ENCODE measurements at places on chromosomes 5 and 9. TPM values are rescaled to one million over a fixed set of nuclear protein-coding genes. Genes with fewer than 3 reads are reported as not detected.

GRCh38 chr5:56259002-56259511, 25.9 kb upstream of the ANKRD55 start:
- DNase-seq, result no peak

DNA sequence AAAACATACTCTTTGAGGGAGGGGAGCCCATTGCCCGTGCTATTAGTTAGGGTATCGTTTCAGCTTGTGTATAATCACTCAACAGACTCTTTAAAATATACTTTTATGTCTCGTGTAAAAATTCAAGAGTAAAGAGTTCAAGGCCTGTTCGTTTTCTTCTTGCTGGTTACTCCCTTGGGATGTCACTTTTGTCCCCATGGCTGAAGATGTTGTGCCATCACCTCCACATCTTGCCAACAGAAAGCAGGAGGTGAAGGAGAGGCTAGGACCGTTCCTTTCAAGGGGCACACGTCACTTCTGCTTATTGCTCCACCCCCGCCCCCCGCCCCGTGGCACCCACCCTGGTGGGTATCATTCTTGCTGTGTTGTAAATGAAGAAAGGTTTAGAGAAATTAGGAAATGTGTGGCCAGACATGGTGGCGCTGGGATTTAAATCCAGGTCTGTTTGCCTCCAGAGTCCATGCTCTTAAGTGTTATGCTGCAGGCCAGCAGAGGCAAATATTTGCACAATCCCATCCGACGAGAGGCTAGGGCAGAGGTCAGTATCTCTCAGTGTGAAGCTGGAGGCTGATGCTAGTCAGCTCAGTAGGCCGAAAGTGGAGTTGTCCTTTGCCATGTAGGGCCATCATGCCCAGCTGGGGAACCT, 3.0 kb downstream of the MLANA start:
- no peak for DNase-seq

DNA sequence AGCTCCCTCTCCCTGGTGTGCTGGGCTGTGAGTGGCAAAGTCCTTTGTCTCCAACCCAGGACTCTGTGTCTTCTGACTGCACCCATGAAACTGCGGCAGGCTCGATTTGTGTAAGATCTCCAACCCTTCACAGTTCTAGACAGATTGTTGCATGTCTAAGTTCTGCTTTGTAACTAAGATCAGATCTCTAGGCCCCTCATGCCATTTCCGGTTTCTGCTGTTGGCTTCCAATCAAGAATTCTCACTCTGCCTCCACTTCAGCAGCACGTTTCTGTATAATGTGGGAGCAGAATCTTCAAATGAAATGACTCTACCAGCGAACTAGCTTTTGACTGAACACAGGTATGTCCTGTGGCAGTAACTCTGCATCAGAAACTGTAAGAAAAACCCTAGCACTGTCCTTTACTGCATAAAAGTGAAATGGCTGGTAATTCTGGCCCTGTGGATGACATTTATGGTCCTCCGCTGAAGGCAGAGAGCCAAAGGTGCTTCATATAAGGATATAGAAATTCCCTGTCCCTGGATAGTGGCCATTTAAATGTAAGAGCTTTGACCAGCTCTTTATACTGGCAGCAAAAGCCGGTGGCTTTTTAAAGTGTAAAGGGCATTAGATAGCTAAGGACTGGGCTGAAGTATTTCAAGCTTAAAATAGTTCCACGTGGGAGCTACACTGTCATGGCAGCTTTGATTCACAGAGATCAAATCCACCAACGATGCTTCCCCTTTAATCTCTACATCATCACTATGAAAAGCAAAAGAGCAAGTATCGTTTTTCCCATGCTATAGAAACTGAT, 319.0 kb upstream of the CDH6 start:
- DNase-seq, result peak; percentile 28

- no peak for DNase-seq
Measured at GRCh38 chr9:128505414-128505765, 871 bp downstream of the GLE1 start.

- no peak for DNase-seq
Measured at GRCh38 chr5:170053896-170054295, 51.8 kb upstream of the FOXI1 start.

GRCh38 chr9:37026113-37026930, 7.7 kb downstream of the PAX5 start:
- no peak for DNase-seq

GRCh38 chr5:144151026-144151425, 19.4 kb downstream of the YIPF5 start:
- DNase-seq, result no peak

DNA sequence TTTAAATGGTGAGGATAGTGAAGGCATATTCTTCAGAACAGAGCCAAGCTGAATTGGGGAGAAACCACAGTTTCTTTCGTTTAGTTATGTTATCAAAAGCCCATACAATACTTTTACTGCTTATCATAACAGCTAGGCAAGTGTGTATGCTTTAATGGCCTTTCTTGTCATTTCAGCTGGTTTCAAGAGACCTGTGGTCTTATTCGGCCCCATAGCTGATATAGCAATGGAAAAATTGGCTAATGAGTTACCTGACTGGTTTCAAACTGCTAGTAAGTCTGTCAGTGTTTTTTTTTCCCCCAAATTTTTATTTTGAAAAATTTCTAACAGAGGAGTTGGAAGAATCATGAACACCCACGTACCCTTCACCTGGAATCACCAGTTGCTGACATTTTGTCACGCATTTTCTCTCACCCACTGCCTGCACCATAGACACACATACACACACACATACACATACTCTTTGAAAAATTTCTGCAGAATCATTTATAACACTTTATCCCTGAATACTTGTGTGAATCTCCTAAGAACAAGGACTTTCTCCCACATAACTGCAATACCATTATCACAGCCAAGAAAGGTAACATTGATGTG, 63.7 kb downstream of the TJP2 start:
- no peak for DNase-seq

GRCh38 chr5:75536694-75537360, 25.1 kb downstream of the POLK start:
- DNase-seq, result no peak

GRCh38 chr5:180139731-180140055, 68.1 kb upstream of the RNF130 start:
- no peak for DNase-seq

DNA sequence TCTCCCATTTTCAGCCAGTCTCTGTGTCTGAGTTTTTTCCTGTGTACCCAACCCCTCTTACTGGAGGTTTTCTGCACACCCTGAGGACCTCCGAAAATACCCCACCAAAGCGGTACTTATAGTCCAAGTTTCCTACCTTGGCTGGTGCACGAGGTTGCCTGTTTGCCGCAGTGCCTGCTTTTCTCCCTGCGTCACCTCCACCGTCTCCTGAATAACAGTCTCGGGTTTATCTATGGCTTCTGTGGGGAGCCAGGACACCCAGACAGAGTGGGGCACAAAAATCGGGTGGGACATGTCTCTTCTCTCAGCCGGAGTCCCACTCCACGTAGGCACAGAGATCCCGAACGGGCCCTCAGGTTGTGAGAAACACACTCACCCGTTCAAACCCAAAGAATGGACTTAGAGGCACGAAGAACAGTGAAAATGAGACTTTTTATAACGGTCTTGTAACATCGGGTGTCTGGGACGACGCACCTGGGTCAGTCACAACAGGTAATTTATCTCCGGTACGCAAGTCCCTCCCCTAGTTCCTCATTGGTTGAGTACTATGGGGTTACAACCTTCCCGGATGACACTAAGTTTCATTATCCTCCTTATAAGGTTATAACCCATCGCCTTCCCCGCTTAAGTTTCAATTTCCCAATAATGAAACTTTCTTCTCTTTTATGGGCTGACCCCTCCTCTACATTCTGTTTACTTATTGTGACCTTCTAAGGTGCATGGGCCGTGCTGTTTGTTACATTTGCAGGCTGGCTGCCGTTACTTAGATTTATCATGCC, 970.2 kb upstream of the COX7C start:
- no peak for DNase-seq

- no peak for DNase-seq
Measured at GRCh38 chr5:127186657-127187056, 103.9 kb upstream of the MEGF10 start.

DNA sequence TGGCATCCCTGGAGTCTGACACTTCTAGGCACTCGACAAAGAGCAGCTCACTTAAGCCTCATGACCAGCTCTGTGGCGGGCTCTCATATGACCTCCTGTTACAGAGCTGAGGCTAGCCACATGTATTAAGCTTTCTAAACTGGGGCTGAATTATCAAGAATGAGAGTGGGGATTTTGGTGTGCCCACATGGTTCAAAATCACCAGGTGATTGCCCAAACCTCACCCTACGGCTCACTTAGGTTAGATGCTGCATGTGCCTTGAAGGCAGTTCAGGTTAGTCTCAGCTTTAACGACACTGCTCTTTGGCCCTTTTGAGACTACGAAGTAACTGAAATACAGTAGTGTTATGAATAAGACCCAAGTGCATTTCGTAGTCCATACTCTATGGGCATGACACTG, 39.4 kb upstream of the SMIM32 start:
- DNase-seq, result no peak

DNA sequence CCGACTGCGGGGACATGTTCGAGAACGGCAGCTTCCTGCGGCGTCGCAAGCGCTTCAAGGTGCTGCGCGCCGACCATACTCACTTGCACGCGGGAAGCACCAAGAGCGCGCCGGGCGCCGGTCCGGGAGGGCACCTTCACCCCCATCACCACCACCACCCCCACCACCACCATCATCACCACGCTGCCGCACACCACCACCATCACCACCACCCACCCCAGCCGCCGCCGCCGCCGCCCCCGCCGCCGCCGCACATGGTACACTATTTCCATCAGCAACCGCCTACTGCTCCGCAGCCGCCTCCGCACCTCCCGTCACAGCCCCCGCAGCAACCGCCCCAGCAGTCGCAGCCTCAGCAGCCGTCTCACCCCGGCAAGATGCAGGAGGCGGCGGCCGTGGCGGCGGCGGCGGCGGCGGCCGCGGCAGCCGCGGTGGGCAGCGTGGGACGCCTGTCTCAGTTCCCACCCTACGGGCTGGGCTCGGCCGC, 514 bp downstream of the FOXB2 start:
- no peak for DNase-seq

GRCh38 chr5:150647275-150648251, 7.1 kb downstream of the SYNPO start:
- peak; percentile 88 for DNase-seq

GRCh38 chr5:59188419-59189225, 605.7 kb downstream of the RAB3C start:
- DNase-seq, result peak; percentile 70

DNA sequence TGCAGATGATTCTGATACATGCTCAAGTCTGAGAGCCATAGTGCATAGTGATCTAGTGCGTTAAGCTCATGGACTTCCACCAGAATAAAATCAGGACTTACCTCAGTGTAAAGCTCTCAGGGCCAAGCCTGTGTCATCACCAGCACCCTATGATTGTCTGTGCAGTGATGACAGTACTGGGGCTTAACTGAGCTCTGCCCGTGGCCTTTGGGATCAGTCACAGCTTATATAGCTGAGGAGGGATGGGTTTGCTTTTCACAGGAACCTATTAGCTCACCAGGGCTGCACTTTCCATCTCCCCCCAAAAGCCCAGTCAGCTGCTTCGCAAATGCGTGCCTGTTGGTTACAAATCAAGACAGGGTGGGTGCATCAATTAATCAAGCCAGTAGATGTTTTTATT, 246.9 kb downstream of the NR3C1 start:
- DNase-seq, result no peak

GRCh38 chr5:158727136-158727535, 372.6 kb downstream of the EBF1 start:
- DNase-seq, result no peak

- DNase-seq, result no peak
Measured at GRCh38 chr9:91643481-91644077, 219.9 kb upstream of the NFIL3 start.

The TMEFF1 gene
- 0.03 TPM for polyA plus RNA-seq

The DAB2IP gene
- polyA plus RNA-seq, result 30.9 TPM

The WHRN gene
- polyA plus RNA-seq, result 0.61 TPM

The IFNK gene
- not detected for polyA plus RNA-seq

The PTPRD gene
- 1.4 TPM for polyA plus RNA-seq

The FST gene
- polyA plus RNA-seq, result 0.22 TPM

The RELL2 gene
- polyA plus RNA-seq, result 0.88 TPM

The ZFR gene
- polyA plus RNA-seq, result 18.2 TPM

The LSM11 gene
- 0.42 TPM for polyA plus RNA-seq

The DDX4 gene
- polyA plus RNA-seq, result not detected

The SLC23A1 gene
- not detected for polyA plus RNA-seq

Measured in heart left ventricle (tissue), 16 donors.